ENCODE measurements at places on chromosomes 5 and 9.
A peak's percentile ranks its signal among the peaks of the same experiment; 100 is the strongest.

GRCh38 chr5:152092580-152092979 lies 167.9 kb upstream of the GLRA1 start:
- DNase-seq, result no peak

DNA sequence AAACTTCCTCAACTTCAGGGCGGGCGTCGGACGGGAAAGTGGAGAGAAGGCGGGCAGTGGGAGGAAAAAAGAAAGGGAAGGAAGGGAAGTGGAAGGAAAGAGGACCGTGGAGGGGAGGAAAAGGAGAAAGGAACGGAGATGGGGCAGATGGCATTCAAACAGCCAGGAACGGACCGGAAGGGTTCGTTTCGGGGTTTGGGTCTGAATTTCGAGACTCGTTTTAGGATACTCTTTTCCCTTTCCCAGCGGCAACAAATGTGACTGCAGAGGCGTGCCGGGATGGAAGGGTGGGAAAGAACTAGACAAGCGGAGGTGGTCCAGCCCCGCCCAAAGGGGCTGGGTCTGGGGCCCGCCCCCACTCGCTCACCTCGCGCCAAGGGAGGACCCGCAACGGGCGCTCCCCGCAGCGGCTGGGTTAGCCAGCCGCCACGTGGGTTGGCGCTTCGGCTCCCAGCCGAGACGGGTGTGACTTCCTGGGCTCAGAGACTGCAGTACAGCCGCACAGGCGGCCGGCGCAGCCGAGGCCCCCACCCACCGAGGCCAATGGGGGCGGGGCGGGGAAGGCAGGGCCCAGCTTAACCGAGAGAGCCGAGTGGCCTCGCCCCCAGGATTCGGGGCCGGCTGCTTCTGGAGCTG lies 2.7 kb downstream of the VCAN start:
- DNase-seq, result no peak

DNA sequence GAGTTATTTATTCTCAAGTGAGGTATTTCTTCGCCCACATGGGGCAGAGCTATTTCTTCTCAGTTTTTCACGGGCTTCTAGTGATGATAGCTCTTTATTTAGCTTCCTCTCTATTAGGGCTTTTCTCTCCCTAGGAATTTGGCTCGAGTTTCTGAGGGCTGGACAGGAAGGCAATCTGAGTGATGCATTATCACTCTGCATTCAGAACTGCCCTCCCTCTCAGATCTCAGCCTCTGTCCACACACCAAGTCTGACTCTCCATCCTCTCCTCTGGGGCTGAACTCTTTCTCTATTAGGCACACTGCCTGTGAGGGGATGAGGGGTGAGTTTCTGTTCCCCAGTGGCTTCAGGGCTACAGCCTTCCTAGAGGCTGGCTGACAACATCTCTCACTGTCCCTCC lies 14.9 kb upstream of the SCAMP1 start:
- DNase-seq, result no peak

DNA sequence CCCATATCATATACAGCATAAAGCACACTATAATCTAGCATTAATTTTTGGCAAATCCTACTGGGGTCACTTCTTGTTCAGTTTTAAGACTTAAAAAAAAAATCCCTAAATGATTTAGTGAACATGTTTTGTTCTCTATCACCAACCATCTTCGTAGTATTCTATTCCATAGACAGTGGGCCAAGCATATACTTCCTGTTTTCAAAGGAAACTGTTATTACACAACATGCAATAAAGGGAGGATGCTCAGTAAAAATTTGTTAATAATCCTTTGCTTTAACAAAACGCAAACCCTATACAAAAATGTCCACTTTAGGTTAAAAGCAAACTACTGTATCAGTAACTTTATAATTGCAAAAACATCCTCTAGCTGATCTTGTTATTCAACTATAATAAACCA lies 13.0 kb downstream of the CCNH start:
- no peak for DNase-seq

- peak; percentile 34 for DNase-seq
Measured at GRCh38 chr5:148776780-148777179, 49.6 kb upstream of the ADRB2 start.

DNA sequence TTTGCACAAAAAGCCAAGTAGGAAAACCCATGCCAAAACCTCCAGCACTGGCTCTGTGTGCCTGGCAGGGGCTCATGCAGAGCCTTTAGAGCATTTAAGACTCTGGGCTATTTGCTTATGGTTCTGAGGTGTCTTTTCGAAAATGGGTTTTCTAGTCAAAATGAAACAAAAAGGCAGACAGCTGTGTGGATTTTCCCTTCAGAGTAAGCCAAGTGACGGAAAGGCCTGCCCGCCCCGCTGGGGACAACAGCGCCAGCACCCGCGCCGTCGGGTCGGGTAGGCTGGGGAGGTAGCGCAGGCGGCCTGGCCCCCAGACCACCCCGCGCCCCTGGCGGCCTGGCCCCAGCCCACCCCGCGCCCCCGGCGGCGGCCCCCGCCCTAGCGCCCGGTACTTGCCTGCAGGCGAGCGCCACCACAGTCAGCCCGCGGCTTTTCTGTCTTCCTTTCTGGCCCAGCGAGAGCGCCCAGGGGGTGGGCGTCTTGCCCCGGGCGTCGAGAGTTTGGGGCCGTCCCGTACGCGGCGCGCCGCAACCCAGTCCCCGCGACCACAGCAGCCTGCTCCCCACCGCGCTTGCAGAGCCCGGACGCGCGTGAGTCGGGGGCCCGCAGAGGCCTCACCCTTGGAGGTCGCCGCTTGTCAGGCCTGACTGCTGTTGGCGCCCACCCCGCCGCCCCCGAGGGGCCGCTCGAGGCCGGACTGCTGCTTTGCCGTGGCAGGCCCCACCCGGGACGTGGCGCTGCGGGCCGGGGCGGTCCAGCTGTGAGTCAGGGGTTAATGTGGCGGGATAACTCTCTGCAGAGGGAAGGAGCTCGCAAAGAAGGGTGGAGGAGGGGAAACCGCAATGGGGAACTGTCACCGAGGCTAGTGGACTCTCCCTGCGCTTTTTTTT lies at the start of gene TICAM2:
Gene TICAM2, minus strand, starts transcription at position 779 of the 890 bp plus-strand sequence. CDS start 21,223 bp downstream, outside the sequence.
- no peak for DNase-seq

- DNase-seq, result no peak
Measured at GRCh38 chr9:25310961-25311360, 367.3 kb downstream of the TUSC1 start.

GRCh38 chr5:55177078-55177477 lies 4.1 kb upstream of the CDC20B start:
- DNase-seq, result no peak

DNA sequence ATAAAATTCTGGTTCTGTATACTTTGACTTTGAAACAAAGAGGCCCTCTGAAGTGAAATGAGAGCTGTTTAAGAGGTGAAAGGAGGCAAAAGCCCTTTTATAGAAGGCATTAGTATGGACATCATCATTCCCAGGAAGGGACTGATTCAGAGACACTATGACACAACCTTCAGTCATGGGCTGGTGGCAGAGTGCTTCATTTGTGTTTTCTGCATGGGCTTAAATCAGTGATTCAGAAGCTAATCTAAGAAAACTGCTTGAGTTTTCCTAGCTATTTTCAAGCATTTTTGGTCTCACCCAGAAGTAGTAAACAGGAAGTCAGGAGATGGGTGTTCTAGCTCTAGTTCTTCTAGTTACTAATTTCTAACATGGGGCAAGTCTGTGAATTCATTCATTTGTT lies 288.9 kb downstream of the TRPM3 start:
- DNase-seq, result no peak

DNA sequence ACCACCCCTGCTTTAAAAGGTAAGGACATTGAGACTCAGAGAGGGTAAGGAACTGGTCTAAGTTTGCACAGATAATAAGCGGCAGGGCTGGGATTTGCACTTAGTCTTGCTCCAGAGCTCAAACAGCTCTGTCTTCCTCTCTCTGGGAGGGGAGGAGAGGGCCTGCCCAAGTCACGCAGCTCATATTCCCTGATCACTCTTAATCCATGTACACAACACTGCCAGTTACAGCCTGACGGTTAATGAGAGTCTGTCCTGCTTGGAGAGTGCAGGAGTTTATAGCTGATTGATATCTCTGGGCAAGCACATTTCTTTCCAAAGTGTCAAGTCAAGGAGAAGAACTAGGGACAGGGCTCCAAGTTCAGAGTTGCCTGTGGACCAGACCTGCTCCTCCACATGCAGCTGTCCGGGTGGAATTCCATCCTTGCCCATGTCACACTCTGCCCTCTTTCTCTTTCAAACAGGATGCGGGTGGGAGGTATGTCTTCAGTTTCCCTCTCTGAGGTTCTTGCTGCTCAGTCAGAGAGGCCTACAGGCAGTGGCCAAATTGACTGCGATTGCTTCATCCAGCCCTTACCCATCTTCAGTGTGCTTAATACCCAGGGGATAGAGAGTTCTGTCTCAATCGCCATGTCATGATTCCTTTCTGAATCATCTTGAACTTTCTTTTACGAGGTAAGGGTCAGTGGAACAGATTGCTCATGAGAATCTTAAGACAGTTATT lies 54.5 kb downstream of the GALNT12 start:
- DNase-seq, result peak; percentile 62

- no peak for DNase-seq
Measured at GRCh38 chr9:120510816-120511215, 69.2 kb downstream of the CDK5RAP2 start.

- no peak for DNase-seq
Measured at GRCh38 chr5:95617057-95617456, 2.8 kb upstream of the GPR150 start.

GRCh38 chr5:103927739-103928138 lies 365.1 kb upstream of the NUDT12 start:
- DNase-seq, result no peak

GRCh38 chr5:96816411-96816939 lies 8.7 kb upstream of the ERAP1 start:
- no peak for DNase-seq

DNA sequence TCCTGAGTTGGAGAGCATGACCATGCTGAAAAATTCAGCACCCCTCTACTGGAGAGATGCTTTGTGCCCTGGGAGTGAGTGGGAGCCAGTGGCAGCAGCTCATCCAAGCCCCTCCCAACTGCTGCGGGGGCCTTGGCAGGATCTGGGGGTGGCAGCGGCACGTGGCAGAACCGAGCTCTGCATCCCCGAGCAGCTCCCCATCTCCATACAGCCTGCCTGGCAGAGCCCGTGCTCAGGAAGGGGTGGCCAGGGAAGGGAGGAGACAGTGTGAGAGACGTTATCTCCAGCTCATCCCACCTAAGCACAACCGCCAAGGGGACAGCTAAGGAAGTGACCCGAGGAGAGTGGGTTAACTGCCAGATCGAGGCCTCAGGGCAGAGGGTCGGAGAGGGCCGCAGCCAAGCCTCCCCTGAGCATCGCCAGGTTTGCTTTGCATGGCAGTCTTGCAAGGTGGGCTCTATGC lies 17.2 kb upstream of the DPM2 start:
- DNase-seq, result no peak

GRCh38 chr5:159514229-159514810 lies 184.0 kb upstream of the IL12B start:
- no peak for DNase-seq

GRCh38 chr5:147818290-147818689 lies 13.2 kb downstream of the SPINK1 start:
- DNase-seq, result no peak

DNA sequence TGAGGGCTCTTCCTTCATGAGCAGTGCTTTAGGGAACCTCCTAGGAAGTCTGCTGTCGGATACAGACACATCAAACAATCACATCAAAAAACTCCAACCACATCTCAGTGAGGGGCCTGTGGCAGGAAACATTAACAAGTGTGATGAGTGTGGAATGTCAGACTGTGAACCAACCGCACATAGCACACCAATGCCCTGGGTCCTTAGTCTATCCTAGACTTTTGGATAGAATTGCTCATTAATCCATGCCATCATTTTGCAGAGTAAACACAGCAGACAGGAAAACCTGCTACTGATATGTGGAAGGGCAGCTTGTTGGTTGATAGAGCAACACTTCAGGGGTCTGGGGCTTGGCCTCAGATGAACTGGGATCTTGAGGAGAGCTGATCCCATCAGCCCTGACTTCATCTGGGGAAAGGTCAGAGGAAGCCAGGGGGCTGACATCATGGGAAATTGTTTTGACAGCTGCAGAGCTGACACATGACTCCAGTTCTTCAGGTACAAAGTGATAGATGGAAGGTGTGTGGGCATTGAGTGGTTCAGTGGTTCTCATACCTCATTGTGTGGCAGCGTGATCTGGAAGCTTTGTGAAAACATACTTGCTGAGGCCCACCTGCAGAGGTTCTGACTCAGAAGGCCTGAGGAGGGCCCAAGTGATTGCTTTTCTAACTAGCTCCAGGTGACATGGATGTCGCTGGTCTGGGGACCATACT lies 193.3 kb downstream of the DIRAS2 start:
- no peak for DNase-seq

DNA sequence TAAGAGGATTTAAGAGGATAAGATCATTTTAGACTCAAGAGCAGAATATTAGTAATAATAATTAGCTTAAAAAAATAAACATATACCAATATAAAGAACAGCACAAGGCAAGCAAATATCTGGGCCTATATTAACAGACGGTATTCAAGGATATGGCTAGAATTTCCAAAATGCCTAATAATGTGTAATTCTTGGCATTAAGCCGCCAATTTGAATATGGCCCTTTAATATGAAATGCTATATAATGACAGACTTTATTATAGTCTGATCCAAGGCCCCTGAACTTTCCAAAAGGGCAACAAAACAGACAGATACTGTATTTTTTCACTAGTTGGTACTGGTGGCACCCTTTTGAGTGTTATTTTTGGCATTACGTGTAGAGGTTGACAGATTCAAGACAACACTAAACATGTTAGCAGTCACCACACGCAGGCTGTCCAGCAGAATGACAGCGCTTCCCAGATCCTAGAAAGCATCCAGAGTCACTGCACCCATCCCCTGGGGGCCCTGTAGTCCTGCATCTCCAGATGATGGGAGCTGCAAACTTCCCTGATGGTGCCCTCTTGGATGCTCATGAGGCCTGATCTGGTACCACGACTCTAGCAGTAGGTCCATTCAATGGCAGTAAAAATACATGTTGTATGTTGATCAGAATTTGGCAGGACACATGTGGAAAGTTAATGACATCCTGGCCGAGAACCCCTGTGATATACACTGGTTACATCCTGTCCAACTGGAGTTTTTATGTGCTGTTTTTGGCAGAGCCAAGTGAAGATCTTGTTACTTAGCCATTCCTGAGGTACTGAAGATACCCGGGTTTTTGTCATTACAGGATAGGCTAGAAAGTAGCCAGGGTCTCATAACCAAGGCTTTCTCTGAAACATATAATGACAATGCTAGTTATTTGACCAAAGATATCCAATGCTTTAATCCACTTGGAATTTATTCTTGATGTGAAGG lies 1.7 kb upstream of the ABL1 start:
- peak; percentile 46 for DNase-seq

DNA sequence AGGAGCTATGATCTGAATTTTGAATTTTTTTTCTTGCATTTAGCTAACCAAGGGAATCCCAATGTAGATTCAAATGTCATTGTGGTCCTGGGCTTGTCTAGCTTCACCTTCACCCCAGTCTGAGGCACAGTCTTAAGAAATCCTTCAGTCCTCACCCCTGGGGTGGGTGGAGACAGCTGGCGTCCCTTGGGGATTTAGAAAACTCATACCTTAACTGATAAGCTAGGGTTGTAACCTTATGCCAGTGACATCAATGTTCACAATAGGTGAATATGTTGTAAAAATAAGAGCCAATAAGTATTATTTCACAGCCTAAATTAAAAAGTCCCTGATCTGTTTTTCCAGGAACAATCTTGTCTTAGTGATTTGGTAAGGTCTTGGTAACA lies 4.6 kb downstream of the ISOC1 start:
- no peak for DNase-seq

- DNase-seq, result no peak
Measured at GRCh38 chr5:150035139-150035895, 34.8 kb downstream of the HMGXB3 start.
